ENCODE measurements at places on chromosomes 3 and 15. TPM values are rescaled to one million over a fixed set of nuclear protein-coding genes. Genes with fewer than 3 reads are reported as not detected.
A peak's percentile ranks its signal among the peaks of the same experiment; 100 is the strongest.

DNA sequence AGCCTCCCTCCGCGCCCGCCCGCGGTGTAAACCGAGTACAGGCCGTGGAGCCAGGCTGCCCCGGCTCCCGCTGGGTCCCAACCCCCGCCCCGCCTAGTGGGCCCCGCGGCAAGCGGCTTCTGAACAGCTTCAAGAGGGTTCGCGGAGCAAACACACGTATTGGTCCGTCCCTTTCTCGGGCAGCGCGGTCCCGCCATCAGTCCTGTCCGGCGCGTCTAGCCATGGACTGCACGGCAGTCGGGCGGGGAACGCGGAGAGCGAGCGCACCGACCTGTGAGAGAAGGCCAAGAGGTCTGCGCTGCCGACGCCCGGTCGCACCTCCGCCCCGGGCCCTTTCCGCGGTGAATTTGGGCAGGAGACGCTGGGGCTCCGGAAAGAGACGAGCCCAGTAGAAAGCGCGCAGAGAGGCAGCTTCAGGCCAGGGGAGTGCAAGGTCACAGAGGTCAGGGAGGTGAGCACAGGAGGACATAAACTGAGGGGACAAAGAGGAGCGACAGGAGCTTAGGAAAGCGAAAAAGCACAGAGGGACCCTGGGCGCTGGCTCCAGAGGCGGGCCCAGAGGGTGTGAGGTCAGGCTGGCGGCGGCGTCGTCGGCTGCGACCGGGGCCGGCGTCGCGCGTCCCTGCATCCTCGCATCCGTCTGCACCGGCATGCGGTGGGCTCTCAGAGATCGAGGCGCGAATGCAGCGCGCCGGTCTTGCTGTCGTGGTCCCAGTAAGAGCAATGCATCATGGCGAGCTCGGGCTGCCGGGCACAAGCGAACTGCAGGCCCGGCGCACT lies 1.8 kb downstream of the FOXL2 start:
- DNase-seq, result no peak

DNA sequence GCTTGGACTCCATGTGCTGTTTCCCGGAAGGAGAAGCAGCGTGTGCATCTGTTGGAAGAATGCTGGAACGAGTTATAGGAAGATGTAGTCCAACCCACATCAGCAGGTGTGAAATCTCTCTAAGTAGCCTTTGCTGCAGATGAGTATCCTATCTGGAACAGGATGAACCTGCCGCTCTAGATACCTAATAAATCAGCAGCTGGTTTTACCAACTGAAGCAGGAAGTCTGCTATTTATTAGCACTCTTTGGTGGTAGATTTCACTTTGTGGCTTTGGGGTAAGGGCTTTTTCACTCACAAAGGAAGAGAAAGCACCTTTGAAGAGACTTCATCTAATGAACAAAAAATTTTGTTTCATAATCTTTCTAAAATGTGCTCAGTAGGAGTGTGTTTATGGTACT lies 66.4 kb downstream of the DCUN1D1 start:
- no peak for DNase-seq

DNA sequence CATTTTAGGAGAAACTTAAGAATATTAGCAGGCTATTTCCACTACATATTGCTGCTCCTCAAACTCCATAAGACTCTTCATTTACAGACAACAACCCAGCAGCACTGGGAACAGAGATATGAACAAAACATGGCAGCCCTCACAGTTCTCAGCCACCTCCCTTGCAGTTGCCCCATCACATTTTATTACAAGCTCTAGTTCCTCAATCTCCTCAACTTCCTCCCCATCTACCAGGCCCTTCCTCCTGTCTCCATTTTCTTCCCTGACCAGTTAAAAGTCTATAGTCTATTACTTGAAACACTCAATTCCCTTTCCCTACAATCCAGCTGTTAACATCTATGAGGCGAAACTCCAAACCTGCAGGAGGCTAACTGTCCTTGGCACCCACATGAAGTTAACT lies 412.5 kb downstream of the TBC1D5 start:
- no peak for DNase-seq

Gene GOLGA6L7
- polyA plus RNA-seq, result not detected

DNA sequence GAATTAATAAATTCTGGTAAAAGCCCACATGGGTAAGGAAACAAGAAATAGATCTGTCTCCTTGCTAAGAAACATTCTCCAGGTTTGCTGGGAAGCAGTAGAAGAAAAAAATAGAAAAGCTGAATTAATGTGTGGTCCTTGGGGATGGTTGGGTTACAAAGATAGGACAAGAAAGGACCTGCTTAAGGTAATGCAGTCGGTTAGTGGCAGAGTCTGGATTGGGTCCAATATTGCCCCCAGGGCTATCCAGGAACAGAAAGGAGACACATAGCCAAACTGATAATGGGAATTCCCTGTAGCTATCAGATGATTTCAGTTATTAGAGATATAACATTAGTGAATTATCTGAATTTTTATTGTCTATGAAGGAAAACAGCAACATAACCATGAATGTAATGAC lies 584.3 kb downstream of the ROBO1 start:
- no peak for DNase-seq

DNA sequence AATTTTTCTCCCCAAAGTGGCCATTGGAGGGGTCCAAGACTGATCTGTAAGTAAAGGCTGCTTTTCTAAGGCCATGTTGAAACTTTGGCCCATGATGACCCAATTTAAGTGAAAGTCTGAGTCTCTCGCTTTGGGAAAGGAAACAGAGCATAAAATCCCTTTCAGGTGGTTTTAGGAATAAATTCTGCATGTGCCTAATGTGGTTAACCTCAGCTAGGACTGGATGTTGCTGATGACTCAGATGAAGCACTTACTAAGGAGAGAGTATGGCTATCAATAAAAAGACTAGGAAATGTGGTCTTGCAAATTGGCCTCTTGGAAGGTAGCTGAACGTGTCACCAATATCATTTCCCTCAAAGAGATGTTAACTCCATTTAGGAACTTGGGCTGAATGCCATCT lies 458.5 kb downstream of the AGBL1 start:
- no peak for DNase-seq

GRCh38 chr3:140809316-140809715 lies 131.5 kb downstream of the TRIM42 start:
- DNase-seq, result peak; percentile 2

Gene DUSP7
- 18.3 TPM for polyA plus RNA-seq

DNA sequence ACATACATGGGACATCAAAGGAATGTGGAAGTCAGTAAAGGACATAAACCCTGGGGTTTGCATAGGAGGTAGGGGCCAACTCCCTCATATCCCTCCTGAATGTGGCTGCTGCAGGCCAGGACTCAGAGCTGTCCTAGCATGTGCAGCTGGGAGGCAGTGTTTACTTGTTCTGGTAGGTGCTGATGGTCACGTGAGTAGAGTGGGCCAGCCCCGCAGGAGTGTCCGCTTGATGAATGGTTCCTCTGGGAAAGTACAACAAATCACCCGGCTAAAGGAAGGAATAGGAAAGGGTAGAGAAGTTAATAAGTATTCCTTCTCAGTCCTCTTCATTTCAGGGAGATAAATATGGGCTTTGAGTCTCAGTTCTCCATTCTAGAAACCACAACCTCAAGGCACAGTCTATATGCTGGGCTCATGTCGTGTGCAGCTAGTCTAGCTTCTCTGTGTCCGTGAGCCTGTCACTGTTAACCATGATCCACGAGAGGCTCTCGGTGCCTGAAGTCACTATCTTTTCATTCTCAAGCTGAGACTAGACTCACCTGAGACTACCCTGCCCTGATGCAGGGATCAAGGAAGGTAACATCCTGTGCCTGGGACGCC lies 17.9 kb downstream of the RIOX2 start:
- DNase-seq, result no peak

DNA sequence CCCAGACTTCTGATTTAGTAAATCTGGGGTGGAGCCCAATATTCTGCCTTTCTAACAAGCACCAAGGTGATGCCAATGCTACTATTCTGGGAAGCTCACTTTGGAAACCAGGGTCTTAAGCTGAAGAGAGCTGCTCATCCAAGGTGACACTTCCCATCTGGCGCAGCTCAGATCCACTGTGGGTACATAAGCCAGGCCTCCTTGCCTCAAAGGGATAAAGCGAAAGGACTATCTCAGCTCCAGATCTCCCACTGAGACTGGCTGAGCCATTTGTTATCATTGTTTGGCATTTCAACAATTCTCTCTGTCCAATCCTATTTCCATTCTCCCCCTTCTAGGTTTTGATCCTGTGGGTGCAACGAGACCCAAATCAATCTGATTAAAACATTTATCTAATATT lies 323.8 kb downstream of the GBE1 start:
- no peak for DNase-seq

Gene PIF1
- polyA plus RNA-seq, result 8.6 TPM

GRCh38 chr15:69627548-69628158 lies 175.0 kb downstream of the RPLP1 start:
- DNase-seq, result no peak

DNA sequence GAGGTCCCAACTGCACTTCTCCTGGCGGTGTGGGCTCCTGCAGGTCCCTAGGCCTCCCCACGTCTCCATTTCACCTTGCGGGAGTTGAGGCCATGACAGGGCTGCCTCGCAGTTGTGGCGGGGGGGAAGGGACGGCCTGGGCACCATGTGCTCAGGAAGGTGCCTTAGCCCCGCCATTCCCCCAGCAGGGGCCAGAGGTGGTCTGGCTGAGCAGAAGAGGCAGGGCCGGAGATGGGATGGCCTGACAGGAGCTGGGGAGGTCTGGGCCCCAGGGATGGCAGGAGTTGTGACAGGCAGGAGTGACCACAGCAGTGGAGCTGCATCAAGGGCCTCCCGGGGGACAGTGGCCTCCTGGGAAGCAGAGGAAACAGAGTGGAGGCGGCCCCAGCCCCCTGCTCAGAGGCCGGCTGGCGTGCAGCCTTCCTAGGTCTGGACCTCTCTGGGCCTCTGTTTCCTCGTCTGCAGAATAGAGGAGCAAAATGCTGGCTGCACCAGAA lies 18.7 kb upstream of the KLF15 start:
- DNase-seq, result no peak

GRCh38 chr3:4222574-4223175 lies 80.5 kb upstream of the SETMAR start:
- DNase-seq, result no peak

Gene CHRNA7
- 1.6 TPM for polyA plus RNA-seq

DNA sequence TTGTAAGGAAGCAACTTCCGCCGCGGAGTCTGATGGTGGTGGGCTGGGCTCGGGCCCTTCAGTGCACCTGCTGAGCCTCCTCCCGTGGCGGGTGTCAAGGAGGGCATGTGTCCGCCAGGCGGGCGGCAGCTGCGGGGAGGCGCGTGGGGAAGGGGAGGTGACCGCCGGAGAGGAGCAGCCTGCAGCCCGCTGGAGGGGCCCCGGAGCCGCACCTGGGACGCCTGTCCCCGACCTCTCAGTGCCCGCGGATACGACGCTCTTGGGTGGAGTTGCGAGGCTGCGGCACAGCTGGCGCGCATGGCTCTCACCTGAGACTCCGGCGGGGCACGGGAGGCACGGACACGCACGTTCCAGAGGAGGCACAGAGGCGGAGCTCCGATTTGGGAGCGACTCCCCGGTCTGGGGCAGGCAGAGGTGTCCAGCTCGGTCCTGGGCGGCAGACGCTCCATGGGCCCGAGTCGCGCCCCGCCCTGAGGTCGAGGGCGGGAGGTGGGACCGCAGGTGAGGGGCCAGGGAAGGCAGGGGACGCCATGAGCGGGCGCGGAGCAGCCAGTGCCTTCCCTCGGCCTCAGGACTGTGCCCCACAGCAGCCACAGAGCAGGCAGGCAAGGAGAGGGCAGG lies 50.2 kb upstream of the PRR20G start:
- no peak for DNase-seq

DNA sequence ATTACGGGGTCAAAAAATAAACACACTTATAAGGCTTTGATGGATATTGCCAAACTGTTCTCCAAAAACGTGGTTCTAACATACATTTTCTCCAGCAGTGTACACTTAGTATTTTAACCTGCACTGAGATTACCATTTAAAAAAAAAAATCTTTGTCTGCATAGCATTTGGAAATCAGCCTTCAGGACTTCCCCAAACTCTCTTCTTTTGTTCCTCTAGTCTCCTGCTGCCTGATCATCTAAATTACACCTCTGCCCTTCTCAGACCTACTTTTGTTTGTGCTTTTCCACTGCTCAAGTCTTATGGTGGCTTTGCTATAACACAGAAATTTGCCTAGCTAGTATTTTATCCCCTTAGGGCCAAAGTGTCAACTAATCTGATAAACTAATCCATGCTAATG lies 3.8 kb downstream of the NCEH1 start:
- DNase-seq, result no peak

DNA sequence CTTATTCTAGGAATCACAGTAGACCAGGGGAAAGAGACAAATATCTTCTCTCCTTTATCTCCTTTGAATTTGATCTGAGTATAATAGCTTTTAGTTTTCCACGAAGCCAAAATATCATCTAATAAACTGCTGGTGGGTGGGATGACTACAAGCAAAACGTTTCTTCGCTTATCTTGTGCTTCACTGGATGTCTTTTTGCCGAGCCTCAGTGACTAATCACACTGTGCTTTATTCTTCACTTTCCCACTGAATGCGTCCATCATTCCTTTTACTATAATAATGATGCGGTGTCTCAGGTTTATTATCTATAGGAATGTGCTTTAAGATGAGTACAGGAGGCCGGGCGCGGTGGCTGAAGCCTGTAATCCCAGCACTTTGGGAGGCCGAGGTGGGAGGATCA lies 32.5 kb downstream of the CEP152 start:
- DNase-seq, result no peak

GRCh38 chr15:39426552-39427532 lies 154.0 kb upstream of the THBS1 start:
- DNase-seq, result no peak

DNA sequence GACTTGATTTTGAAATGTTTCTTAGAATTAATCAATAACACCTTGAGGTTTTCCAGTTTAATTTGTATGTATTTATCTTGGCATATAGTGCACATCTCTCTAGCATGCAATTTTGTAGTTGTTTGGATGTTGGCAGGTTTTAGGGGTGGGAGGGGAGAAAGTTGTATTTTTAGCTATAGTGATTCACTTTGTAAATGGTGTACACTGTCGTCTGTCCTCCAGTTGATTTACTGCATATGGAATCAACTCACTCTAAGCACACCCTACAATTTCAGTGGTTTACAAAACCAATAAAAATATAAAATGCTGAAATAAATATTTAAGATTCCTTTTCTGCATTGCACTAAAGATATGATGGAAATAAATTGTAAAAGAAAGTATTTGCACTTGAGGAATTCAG lies 199.1 kb downstream of the CDIN1 start:
- DNase-seq, result no peak

GRCh38 chr3:156299569-156299968 lies 179.2 kb downstream of the KCNAB1 start:
- no peak for DNase-seq

- no peak for DNase-seq
These were observed 32.0 kb downstream of the FOXL2 start for GRCh38 chr3:138914870-138915502.

Gene C3orf70
- polyA plus RNA-seq, result 3.5 TPM

GRCh38 chr3:16728770-16729745 lies 123.8 kb upstream of the DAZL start:
- DNase-seq, result no peak

Measured in hindlimb muscle (tissue), 1 donor.